ENCODE measurements at places on chromosomes 4 and X.

DNA sequence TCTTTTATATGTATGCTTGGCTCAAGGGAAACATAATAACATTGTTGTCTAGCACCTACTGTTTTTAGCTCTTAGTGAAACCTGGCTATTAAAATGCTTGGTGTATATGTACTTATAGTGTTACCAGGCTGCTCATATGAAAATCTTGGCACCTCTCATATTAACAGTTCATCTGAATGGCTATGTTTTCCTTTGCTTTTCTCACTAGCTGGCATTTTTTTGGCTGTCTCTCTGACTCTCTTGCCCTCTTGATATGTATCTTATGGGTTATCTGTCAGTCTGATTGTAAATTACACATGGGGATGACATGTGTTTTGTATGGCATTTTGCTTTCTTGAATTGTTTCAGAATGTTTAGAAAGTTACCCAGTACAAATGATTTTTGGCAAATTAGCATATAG lies 158.0 kb downstream of the ARHGAP24 start:
- DNase-seq = no peak

DNA sequence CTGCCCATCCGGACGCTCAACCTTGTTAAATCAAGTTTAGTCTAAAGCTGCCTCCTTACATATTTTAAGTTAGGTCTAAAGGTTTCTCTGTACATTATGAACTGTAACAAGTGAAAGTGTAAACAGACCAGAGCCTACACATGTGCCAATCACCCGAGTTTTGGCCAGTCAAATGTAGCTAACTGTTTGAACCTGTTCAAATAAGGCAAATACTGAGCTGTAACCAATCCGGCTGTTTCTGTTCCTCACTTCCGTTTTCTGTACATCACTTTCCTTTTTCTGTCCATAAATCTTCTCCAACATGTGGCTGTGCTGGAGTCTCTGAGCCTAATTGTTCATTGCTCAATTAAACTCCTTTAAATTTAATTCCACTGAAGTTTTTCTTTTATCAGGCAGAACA lies 113.3 kb upstream of the SHISA3 start:
- DNase-seq = no peak

DNA sequence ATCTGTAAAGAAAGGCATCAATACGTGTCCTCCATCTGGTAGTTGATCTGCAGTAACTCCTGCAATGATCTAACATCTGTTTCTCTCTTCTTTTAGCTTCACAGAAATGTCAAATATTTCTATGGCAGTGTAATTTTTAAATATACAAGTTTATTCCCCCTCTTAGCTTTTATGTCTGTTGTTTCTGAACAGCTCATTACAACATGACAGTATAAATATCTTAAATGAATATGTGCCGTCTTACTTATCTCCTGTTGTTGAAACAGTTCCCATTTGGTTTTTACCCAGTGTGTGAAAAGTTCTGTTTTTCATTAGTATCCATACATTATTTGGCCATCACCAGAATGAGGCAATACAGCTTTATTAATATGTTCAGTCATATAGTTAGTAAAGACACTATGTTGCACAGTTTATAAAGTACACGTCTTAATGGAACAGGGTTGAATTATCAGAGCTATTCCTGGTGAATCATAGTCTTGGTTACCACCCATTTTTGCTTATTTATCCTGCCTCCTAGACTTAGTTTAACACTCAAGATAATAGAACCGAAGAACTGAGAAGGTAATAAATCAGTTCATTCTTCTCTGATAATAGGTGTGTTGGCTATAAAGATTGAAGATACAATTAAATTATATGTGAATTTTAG lies 321.6 kb downstream of the TENM3 start:
- no peak for DNase-seq

GRCh38 chr4:532588-533317 lies 33.7 kb downstream of the PIGG start:
- DNase-seq = peak; percentile 8

DNA sequence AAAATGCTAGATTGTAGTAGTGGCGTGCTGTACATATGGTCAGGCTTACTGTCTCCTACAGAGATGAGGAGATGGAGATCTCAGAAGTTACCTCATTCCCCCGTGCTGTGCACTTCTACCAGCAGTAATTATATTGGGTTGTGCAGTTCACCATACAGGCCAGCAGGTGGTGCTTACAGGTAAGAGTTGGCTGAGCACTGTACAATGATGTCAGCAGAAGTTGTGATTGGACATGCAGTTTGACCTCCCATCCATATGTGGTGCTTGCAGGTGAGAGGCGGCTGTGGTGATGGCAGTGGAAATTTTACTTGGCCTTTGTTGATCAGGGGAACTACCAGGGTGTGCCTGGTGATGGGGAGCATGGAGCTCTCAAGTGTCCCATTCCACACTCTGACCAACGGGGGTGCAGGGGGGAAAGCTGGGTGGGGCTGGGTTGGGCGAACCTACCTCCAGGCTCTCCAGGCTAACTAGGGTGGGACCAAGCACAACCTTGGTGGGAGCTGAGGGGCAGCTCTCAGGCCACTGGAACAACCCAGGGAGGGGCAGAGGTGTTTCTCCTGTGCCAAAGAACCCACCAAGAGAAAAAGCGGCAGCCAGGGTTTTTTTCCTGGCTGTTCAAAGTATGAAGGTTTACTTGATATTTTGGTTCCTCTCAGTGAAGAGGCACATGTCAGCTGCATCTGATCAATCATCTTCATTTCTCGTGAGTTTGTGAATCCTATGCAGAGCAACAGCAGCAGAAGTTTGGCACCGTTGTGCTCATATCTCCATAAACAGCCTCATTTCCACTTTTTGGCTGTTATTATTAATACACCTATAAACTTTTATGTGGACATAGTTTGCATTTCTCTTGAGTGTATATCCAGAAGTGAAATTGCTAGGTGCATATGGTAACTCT lies 73.8 kb upstream of the FREM3 start:
- DNase-seq = peak; percentile 32

DNA sequence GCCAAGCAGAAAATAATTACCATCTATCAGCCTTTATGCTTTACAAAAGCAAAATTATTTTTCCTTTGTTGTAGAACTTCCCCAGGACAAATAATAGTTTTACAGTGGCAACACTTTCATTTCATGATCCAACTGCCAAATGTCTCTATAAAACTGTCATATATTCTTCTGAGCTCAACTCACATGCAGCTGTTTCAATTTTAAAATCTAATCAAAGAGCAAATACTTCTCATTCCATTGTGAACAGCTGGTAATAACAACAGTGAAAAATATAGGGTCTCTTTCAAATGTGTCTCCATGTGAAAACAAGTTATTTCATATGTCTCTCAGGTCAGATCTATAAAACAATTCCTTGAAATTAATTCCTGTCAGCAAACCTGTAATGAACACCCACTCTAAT lies 270.6 kb upstream of the SLC7A11 start:
- DNase-seq = no peak

DNA sequence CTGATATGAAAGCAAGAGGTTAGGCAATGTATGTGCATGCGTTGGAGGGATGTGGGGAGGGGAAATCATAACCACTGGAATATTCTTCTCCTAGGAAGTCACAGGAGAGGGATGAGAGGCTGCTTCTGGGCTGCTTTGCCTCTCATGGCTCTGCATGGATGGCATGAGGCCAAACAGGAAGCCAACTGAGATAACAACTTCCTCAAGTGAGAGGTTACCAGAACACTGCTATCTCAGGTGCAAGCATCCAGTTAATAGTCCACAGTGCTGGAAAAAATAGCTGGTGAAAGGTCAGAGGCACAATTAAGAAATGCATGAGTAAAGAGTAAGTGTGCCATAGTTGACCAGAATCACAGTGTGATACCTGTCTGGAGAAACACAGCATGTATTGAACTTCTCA lies 113.3 kb downstream of the ELOVL6 start:
- DNase-seq = no peak

- DNase-seq = no peak
Observed at GRCh38 chr4:42357325-42357724, 40.0 kb upstream of the SHISA3 start.

DNA sequence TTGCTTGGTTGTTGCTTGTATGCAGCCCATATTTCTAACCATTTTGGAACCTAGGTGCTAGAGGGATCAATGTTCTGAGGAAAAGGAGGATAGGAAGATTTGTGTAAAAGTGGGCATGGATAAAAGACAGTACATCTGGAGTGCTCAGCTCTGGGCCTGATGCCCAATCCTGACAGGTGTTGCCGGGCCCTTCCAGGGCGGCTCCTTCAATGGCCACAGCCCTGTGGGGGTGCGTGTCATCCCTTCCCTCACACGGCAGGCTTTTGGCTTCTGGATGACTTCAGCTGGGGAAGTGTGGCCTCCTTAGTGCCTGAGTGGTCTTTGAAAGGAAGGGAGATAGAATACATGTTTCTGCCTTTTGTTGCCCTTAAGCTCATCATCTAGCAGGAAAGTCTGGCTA lies 47.2 kb downstream of the NELFA start:
- DNase-seq = no peak

GRCh38 chr4:81652069-81652478 lies 180.4 kb upstream of the RASGEF1B start:
- no peak for DNase-seq

DNA sequence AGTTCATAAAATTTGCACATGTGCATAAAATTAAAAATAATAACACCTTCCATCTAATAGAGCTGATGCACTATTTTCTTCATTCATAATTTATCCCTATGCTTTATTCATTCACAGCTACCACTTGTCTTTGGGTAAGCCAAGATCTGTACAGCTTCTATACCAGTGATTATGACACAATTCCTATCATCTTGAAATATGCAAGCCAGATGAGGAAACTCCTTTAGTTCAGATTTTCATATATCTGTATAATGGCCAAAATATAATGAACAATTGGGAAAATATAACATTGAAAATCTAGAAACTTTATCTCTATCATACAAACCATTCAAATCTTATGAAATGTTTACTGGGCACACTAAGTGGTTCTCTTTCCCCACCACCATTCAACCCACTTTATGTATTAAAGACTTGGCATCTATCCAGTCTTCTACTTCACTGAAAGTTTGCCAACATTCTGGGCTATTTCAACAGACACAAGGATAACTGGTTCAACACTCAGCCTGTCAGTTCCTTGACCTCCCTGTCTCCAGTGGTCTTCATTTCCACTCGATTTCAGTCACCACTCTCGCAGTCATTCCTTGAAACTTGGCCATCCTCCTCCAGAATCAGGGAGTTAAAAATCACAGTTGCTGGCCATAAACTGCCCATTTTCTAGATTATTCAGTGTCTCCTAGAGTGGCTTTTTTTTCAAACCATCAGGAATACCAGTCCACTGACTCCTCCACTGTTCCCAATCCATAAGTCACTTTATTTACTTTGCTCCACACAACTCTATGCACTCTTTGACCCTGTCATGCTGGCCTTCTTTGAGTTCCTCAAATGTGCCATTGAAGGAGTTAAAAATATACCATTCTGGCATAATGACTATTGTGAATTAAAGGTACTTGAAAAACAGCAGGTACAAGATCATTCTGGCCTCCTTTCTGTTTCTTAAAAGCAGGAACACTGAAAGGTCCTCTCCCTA lies 85.5 kb downstream of the CAMK2D start:
- no peak for DNase-seq

GRCh38 chr4:4539481-4539880 lies 2.4 kb downstream of the STX18 start:
- DNase-seq = no peak

GRCh38 chrX:53190363-53190960 lies 34.5 kb downstream of the KDM5C start:
- DNase-seq = no peak

DNA sequence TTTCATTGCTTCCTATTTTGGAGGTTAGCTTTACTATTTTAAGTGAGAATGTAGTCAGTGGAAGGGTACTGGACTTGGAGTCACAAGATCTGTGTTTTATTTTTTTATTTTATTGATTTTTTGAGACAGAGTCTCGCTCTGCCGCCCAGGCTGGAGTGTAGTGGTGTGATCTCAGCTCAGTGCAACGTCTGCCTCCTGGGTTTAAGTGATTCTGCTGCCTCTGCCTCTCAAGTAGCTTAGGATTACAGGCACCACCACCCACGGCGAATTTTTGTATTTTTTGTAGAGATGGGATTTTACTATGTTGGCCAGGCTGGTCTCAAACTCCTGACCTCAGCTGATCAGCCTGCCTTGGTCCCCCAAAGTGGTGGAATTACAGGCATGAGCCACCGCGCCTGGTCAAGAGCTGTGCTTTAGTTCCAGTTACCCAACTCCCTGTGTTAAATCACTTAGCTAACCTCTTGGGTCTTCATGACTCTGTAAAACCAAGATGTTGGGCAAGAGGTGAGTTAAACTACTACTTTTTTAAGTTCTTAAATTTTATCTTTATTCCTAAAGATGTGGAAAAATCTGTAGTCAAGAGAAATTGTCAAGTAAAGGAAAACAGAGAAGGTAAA lies 11.2 kb downstream of the USP9X start:
- DNase-seq = no peak

DNA sequence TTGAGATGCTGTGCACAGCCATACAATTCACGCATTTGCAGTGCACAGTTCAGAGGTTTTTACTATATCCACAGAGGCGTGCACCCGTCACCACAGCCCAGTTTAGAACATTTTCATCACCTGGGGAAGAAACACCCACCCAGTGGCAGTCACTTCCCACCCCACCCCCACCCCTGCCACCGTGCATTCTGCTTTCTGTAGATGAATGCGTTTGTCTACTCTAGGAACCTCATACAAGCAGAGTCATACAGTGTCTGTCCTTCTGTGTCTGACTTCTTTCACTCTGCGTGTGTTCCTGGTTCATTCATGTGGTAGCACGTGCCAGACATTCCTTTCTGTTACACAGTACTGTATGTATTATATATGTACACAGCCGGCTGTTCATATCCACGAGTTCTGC lies 122.8 kb downstream of the TBL1X start:
- no peak for DNase-seq

- no peak for DNase-seq
Observed at GRCh38 chr4:2837110-2837903, 6.3 kb upstream of the ADD1 start.

DNA sequence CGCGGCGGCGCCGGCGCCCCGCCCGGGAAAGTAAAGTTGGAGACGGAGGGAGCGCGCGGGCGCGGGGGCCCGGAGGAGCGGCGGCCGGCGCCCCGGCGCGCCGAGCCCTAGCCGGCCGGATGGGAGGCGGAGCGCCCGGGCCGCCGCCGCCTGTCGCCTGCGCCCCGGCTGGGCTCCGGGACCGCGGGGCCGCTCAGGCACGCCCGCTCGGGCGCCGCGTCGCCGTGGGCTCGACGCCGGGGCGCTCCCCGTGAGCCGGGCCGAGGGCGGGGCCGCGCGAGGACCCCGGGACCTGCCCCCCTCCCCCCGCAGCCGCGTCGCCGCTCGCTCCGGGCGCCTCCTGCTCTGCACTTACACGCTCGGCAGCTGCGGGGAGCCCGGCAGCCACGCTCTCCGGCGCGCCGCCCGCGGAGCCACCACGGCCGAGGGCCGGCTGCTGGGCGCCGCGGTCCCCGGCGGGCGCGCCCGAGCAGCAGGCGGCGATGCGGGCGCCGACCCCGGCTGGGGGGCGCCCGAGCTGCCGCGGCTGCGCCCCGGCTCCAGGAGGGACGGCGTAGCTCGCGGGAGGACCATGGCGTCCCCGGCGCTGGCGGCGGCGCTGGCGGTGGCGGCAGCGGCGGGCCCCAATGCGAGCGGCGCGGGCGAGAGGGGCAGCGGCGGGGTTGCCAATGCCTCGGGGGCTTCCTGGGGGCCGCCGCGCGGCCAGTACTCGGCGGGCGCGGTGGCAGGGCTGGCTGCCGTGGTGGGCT lies at the start of gene ADRA2C:
Gene ADRA2C (plus strand): TSS at position 350 of the 749 bp plus-strand sequence. CDS start 222 bp downstream, at position 572.
- peak; percentile 47 for DNase-seq

Data from AG08395 (cell line).